Left colon (tissue), 2 donors: ENCODE measurements at places on chromosomes 7 and 10.

GRCh38 chr10:113712755-113713639, 33.3 kb downstream of the CASP7 start:
- DNase-seq, result no peak

GRCh38 chr7:141511676-141512396, 39.4 kb upstream of the AGK start:
- no peak for DNase-seq

GRCh38 chr7:155992538-155992937, 180.3 kb upstream of the SHH start:
- no peak for DNase-seq

- DNase-seq, result no peak
Observed at GRCh38 chr10:21095073-21095472, 198.0 kb upstream of the NEBL start.

DNA sequence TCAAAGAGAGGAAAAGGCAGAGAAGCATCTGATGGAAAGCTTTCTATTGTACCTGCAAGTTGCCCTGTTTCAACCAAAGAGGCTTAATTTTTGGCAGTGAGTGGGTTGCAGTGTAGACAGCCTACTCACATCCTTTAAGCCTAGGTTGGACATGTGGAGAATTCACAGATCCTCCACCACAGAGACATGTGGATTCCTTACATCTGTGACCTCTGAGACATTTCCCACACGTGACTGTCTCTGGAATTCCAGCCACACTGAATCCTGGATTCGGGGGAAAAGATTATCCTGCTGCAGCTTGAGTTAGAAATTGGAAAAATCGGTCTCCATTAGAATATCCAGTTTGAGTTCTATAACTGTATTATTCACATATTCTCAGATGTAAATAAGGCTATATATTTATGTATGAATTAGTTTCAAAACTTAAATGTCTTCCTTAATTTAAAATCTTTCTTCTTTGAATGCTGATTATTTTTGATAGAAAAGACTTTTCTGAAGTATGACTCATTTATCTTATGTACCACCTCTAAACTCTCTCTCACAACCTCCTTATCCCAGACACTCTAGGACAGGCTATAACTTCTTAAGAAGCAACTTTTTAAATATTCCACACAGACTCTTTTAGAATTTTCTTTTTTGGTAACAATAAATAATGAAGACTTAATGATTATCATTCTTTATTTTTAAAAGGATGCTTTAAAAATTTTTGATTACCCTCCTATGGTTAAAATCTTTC, 123.3 kb downstream of the TWIST1 start:
- no peak for DNase-seq

DNA sequence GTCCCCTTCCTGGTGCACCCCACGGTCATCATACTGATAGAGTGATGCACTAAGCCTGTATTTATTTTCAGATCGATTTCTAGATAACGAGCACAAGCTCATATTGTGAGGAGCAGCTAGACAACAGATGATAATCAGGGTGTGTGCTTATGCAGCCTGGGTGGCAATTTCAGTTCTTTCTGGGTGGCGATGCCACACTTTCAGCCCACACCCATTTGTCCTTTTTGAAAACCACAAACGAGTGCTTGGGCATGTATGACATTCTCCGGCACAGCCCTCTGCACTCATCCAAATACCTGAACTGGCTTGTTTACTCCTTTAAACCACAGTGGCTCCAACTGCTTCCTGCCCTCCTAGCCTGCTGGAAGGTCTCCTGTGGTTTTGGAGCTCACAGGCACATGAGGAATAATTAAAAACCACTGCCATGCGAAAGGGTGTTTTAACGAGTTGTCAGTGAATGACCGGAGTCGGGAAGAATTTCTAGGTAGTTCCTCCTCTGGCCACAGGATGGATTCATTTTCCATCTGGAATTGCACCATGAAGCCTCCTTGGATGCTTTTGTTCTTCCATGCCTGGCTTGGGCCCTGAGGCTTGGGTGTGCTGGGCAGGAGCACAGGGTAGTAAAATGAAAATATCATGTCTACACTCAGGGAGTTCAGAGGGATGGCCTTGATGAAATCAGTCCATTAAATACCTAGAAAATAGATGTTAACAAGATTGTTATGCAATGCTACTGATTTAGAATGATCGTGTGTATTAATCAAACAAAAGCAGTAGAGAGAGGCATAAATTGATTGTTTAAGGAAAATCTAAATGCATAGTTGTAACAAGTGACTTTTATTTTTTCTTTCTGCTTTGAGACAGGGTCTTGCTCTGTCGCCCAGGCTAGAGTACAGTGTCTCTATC, 52.4 kb upstream of the ITGB1 start:
- no peak for DNase-seq
